ENCODE measurements at places on chromosomes 3 and 15. TPM values are rescaled to one million over a fixed set of nuclear protein-coding genes. Genes with fewer than 3 reads are reported as not detected.

MASP1 gene
- polyA plus RNA-seq, result 4.0 TPM

CFAP161 gene
- 0.20 TPM for polyA plus RNA-seq

AHSG gene
- polyA plus RNA-seq, result not detected

GPR27 gene
- 9.5 TPM for polyA plus RNA-seq

CCNB2 gene
- polyA plus RNA-seq, result 68.9 TPM

CFAP92 gene
- 0.27 TPM for polyA plus RNA-seq

ISLR2 gene
- 30.2 TPM for polyA plus RNA-seq

EFHB gene
- polyA plus RNA-seq, result 2.4 TPM
